Fibroblast of upper back skin (primary cell): ENCODE measurements at places on chromosomes 7 and 10.

DNA sequence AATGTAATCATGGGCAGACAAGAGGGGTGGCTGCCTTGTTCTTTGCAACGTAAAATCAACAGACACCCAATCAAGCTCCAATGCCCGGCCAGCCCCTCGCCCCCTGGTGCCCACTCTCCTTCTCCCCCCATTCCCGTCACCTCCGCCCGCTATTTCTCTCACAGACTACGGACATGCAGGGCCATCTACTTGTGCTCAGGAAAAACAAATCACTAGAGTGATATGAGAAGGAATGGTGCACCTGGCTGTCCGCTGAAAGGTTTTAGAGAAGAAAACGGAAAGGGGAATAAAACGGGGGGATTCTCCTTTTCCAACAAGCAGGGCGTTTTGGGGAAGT lies 396 bp downstream of the GRM8 start:
- no peak for DNase-seq

- DNase-seq = no peak
These were observed 64.7 kb upstream of the SH2B2 start for GRCh38 chr7:102221961-102222360.

DNA sequence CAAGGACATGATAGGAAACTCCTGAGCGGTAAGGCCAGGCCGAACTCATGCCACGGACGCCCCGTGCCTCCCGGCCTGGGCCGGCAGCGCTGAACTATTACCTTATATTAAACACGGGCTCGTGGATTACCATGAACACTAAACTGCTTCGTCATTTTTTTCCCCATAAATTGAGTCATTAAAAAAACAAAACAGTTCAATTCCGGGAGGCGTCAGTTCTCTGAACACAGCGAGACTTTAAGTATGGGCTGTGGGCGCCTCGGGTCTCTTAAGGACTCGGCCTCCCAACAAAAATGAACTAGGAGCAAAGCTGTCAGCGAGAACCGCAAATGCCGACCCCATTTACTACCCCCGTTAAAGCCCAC lies 519 bp downstream of the PITRM1 start:
- peak; percentile 61 for DNase-seq

DNA sequence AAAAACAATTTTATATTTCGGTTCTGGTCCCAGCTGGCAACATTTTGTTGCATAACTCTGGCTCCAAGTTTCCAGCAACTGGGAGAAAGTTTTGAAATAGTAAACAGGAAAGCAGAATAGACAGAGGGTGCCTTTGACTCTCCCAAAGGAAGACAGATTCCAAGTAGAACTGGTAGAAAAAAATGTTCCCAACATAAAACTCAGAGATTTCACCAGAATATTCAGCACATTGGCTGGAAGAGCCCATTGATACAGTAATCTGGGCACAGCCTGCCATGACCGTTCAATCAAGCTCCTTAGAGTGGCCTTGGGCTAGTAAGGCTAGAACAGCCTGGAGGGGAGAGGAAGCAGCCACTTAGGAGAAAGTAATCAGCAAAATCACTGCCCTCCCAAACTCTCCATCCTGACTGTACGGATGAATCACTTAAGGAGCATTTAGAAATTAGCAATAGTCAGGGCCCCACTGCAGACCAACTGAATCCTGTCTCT lies 120.4 kb downstream of the CUBN start:
- peak; percentile 80 for DNase-seq

- peak; percentile 33 for DNase-seq
These were observed 11.6 kb downstream of the LBX1 start for GRCh38 chr10:101217450-101218281.

- no peak for DNase-seq
These were observed 210.9 kb downstream of the CUX1 start for GRCh38 chr7:102028206-102028826.

GRCh38 chr7:40003597-40003996 lies 53.5 kb downstream of the CDK13 start:
- DNase-seq = no peak

DNA sequence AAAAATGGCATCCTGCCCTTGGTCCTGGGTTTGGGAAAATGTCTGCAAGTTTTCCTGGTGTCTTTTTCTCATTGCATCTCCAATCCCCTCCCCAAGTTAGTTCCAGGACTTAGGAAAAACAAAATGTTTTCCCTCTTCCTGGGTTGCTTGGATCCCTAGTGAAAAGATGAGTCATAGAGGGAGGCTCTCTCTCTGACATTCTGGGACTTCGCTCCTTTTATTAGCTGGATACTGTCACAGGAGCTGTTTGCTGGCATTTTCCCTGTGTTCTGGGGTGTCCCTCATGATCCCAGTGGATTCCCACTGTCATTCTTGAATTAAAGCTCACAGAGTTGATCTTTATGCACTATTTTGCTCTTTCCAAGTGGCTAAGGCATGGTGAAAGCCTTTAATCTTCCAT lies 316.4 kb upstream of the MBL2 start:
- DNase-seq = no peak

DNA sequence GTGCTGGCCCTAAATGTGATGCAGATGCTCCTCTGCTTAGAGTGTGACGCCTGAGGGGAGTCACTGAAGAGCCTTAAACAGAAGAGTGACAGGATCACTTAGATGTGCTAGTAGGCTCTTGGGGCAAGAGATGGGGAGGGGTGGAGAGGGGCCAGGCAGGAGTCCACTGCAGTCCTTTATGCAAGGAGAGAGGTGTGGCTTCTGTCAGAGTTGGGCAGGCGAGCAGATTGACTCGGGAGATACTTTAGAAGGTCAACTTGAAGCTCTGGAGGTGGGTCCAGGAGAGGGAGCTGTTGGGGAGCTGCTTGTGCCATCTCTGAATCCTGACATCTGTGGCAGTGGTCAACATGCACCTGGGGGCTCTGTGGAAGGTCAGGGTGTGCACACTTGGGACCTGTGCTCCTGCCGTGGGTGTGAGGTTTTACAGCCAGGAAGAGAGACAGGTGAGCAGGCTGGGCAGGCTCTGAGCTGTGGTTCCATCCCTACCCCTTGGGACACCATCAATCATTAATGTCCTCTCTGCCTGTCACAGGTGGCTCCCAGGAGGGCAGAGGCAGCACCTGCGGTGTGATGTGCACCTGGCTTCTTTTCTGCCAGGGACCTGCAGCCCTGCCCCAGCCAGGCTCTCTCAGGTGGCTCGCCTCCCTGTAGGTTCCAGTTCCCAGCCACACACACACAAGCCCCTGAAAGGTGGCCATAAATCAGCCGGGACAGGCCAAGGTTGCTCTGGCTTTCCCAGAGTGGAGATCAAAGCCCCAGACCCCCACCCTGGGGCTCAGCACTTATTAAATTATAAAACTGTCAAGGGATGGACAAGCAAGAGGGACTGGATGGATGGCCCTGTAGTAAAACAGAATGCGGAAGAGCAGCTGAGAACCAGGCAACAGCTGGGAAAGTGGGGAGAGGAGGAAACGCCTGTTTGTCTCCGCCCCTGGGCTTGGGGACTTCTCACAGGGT lies 14.0 kb downstream of the NEURL1 start:
- DNase-seq = no peak

DNA sequence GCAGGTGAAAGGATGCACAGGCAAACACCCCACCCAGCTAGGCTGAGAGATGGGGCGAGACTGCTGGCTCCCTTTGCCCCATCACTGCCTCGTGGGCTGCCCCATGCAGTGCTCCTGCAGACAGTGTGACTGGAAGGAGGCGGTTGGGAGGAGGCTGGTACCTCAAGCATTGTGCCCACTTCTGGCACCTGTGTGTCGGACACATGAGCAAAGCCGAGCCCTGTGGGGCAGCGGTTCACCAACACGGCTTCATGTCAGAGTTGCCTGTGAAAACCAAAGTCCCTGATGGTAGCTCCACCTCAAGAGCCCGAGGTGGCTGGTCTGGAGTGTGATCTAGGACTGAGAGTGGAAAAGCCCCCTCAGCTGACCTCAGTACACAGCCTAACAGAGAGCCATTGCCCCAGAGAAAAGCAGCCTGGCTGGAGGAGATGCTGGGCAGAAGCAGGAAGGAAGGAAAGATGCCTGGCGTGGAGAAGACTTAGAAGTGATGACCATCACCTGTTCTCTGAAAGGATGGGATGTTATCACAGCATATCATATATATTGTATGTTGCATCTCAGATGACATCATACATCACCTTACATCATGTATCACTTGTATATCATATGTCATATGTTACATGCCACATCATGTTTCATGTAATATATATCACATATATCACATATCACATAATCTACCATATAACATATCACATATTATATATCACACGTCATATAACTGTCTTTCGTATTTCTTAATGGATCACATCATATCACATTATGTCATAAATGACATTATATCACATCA lies 75.6 kb downstream of the ADCY1 start:
- DNase-seq = no peak

- DNase-seq = no peak
These were observed 144.7 kb downstream of the GRK5 start for GRCh38 chr10:119352042-119352441.

GRCh38 chr10:94680544-94680943 lies 3.0 kb upstream of the CYP2C18 start:
- DNase-seq = no peak

DNA sequence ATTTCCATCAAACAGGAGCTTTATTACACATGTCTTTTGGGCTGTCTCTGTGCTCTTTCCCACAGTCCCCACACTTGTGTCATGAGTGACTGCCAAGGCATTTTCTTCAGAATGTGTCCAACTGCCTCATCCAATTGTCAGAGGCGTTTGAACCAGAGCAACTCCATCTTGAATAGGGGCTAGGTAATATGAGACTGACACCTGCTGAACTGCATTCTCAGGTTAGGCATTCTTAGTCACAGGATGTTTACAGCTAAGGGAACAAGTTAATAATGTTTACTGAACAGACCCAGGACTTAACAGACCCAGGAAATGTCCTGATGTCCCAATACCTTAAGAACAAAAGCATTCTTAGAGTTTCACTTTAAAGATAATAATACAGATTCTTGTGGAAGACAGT lies 595.5 kb downstream of the REEP3 start:
- no peak for DNase-seq

DNA sequence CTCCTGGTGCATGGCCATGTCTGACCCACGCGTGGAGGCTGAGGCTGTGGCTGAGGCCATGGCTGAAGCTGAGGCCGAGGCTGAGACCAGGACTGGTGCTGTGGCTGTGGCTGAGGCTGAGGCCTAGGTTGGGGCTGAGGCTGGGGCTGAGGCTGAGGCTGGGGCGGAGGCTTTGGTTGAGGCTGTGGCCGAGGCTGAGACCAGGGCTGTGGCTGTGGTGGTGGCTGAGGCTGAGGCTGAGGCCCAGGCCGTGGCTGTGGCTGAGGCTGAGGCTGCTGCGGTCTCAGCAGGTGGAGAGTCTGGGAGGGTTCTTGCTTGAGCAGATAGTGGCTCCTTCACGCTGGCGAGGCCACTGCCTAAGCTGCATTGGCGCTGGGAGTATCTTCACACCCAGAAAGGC lies 76.4 kb downstream of the WDR37 start:
- DNase-seq = no peak

GRCh38 chr10:67923551-67923950 lies 39.1 kb downstream of the SIRT1 start:
- peak; percentile 19 for DNase-seq

DNA sequence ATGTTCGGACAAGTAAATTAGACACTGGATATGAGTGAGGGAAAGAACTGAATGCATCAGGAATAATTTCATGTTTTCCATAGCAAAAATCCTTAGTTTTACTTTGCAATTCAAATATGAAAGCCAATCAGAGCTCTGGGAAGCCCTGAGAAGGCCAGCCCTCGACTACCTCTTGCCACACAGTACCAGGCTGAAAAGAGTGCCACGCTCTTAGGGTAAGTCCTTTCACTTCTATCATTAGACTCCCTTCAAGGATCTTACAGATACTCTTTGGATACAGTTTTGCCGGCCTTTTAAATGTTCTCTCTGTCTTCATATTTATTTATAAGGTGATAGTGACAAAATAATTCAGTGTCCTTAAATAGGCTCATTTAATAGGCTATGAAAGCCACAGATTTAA lies 1.9 kb downstream of the COBL start:
- no peak for DNase-seq

DNA sequence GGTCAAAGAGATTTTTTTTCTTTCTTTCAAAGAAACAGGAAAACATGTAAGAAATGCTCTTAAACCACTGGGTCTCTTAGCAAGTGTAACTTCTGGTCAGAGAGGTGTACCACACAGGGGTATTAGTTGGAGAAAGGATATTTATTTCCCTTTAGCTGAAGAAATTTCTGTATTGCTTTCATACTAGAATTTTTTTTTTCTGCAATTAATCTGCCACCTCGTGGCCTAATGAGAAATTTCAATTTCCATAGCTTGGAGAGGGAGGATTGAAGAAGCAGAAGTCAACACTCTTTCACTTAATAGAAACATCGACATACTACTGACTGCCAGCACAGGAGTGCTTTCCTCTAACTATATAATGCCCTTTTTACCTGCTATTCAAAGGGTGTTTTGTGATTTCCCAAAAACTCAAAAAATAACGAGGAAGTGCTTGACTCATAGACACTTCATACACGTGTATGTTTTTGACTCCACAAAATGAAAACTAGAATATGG lies 177.6 kb upstream of the NAMPT start:
- DNase-seq = peak; percentile 44

- DNase-seq = no peak
These were observed 22.0 kb downstream of the CDCA7L start for GRCh38 chr7:21923658-21924057.

DNA sequence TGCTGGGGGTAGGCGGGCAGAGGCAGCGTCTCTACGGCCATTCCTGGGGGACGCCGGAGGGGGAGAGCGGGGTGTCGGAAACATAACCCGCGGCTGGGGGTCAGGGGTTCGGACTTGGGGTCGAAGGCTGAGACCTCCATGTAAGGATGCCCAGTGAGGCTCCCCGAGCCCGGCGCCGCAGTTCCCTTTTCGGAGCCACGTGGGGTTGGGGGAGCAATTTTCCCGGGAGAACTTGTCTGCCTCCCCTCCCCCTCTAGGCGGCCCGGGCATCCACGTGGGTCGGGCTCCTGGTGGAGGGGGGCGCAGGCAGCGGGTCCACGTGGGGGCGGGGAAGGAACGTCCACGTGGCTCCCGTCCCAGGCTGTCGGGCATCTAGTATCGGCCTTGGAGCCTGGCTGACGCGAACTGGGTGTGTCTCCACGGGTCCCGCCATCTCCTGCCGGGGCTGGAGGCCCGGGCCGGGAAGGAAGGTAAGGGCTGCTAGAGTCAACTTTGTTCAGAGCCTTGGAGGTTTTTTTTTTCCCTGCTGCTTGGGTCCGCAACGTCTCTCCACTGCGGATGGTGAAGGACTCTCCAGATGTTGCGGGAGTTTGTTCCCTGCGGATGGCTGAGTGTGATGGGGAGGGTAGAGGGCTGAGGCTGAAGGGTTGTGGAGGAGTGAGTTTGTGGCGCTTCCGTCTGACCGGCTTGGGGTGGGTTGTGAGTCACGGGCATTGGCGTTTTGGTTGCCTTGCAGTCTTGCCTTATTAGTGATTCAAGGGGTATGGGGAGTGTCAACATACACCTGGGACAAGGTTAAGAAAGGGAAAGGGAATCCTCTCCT lies 744 bp downstream of the PPRC1 start:
- peak; percentile 82 for DNase-seq

- no peak for DNase-seq
These were observed 255.9 kb upstream of the GLI3 start for GRCh38 chr7:42492920-42493319.

DNA sequence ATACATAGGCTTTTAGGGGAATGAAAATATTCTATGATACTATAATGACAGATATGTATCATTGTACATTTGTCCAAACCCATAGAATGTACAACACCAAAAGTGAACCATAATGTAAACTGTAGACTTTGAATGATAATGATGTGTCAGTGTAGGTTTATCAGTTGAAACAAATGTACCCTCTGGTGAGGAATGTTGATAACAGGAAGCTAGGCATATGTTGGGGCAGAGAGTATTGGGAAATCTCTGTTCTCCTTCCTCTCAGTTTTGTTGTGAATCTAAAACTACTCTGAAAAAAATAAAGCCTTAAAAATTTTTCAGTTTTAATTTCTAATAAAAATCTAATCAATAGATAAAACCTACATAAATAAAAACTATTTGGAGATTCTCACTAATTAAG lies 36.9 kb downstream of the C1GALT1 start:
- no peak for DNase-seq
